CMK (cell line): ENCODE measurements at places on chromosomes 5 and 9.

GRCh38 chr5:176167800-176168199 is 70.4 kb upstream of the SIMC1 start:
- DNase-seq: no peak

GRCh38 chr5:131757830-131758519 is 38.8 kb downstream of the FNIP1 start:
- no peak for DNase-seq

GRCh38 chr5:15959370-15960164 is 220.0 kb downstream of the MARCHF11 start:
- DNase-seq: no peak

GRCh38 chr5:158378931-158379330 is 520.0 kb upstream of the CLINT1 start:
- no peak for DNase-seq

DNA sequence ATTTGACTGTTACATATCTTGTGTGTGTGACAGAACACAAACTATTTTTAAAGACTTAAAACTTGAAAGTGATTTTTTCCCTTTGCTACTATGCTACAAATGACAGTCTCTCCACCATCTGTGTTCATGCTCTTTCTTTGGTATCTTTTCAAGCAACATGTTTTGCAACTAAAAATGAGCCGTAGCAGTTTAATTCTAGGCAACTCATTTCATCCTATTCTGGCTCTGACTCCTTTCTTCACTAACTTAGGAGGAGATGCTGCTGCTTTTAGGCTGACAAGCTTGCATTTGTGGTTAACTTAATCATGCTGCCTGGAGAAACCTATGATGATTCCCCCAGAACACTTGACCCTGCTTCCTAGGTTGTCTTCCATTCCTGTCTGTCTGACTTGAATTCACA is 100.6 kb downstream of the HACD4 start:
- DNase-seq: no peak

GRCh38 chr9:92100237-92100911 is 14.8 kb downstream of the SPTLC1 start:
- no peak for DNase-seq

GRCh38 chr9:128554155-128554862 is 1.9 kb downstream of the SPTAN1 start:
- no peak for DNase-seq

DNA sequence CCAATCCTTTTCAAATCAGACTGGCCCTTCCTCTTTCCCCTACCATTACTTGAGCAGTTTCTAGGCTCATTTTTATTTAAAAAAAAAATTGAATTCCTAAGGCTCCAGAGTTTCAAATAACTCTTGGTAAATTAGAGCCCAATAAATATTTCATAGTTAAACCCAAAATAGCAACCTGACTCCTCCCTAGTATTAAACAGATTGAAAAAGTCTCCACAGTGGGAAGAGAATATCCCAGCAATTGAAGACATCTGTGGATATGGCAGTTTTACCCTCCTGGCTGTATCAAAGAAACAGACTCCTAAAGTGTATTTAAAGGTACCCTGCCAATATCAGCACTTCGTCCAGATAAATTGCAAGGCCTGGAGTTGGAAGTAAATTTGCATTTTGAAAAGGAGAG is 52.7 kb upstream of the GDNF start:
- DNase-seq: no peak

DNA sequence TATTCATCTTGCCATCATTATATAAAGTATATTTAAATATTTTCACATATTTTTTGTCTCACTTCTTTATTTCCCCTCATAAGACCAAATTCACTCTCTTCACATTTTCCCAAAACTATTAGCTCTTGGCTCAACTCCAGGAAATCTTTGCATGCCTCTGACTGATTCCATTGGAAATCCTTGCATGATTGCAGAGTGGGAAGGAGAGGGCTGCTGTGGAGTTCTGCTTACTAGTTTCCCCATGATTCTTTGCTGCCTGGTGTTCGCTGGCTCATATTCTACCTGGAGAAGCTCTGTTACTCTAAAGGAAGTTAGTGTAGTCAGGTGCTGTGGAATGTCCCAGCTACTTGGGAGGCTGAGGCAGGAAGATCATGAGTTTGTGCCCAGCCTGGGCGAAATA is 41.9 kb downstream of the LIX1 start:
- DNase-seq: no peak

- DNase-seq: no peak
Observed at GRCh38 chr5:177043958-177044357, 21.5 kb downstream of the ZNF346 start.

- no peak for DNase-seq
Observed at GRCh38 chr9:113431191-113431590, 20.6 kb downstream of the C9orf43 start.

DNA sequence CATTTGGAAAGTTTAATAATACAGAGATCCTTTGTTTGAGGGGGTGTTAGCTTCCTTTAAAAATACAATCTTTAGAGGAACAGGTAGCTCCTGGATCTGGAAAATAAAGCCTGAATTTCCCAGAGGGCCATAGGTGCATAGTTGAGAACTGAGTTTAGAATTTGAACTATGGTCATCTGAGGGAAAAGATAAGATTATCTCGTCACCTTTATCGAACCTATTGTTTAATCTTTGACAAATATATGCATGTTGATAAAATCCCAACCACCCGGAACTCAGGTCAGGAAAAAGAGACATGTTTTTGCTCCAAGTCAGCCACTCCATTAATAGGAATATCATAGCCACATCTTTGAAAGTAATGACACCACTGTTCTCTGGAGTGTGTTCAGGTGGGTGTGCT is 91.7 kb upstream of the FAM169A start:
- no peak for DNase-seq

GRCh38 chr5:178781936-178782335 is 51.5 kb upstream of the ZNF354A start:
- no peak for DNase-seq

- DNase-seq: peak; percentile 62
Observed at GRCh38 chr5:178357121-178357521, 124.5 kb upstream of the PHYKPL start.

- DNase-seq: no peak
Observed at GRCh38 chr5:169910393-169910792, 69.9 kb downstream of the INSYN2B start.

DNA sequence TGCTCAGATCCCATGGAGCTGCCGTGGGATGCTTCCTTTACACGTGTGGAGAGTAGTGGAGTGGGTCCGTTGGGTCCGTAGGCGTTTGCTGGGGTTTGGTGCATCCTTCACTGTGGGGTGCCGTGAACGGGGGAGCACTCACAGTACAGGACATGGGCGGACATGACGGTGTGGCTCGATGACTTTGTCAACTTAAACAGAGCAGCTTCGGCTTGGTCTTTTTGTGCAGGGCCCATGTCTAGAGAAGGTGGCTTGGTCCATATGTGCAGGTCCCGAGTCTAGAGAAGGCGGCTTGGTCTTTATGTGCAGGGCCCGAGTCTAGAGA is 26.4 kb upstream of the EXOC3 start:
- no peak for DNase-seq

- DNase-seq: no peak
Observed at GRCh38 chr5:61744690-61745619, 412.9 kb downstream of the ZSWIM6 start.

GRCh38 chr9:136146126-136147037 is 27.7 kb upstream of the TMEM250 start:
- DNase-seq: no peak

GRCh38 chr9:23556459-23556858 is 269.6 kb downstream of the ELAVL2 start:
- no peak for DNase-seq

DNA sequence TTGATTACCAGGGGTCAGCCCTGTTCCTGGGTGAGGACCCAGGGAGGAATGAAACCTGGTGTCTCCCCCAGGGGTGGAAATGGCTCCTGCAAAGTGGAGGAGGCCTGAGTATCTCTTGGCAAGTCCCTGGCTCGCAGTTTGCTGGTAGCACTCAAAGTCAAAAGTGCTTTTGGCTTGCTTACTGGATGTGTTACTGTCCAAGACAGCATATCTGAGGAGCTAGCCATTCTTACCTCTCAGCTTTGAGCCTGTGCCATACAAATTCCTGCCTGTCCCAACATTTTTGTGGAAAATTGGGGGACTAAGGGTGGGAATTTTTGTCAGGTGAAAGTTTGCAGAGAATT is 9.9 kb downstream of the ZNF618 start:
- no peak for DNase-seq

DNA sequence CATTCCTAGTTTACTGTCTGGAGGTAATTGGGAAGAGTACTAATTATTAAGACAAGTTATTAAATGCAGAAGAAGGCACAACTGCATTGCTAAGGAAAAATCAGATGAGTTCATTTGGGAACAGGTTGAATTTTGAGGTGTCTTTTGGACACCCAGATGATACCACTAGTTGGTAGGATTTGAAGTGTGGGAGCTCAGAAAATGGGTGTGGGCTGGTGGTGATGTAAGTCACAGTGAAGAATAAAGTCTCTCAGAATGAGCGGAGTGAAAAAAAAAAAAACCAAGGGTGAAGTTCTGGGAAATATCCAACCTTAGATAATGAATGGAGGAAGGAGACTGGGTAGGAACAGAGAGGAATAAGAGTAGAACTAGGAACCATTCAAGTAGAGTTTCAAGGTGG is 35.6 kb upstream of the MYORG start:
- DNase-seq: no peak

DNA sequence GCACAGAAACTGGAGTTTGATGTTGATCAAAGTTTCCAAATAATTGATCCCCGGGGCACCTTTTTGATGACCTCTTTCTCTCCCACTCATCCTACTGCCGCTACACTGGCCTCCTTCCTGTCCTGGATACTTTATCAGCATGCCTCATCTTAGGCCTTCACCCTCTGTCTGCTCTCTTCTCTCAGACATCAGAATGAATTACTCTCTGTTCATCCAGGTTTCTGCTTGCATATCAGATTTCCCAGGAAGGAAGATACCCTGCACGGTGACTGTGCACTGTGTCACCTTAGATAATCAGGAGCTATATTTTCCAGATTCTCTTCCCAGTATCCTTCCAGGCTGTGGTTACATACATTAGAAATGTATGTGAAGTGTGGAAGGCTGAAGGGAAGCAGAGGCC is 397.0 kb downstream of the DIRAS2 start:
- DNase-seq: no peak

- DNase-seq: no peak
Observed at GRCh38 chr5:90133941-90134340, 275.6 kb downstream of the CETN3 start.

- no peak for DNase-seq
Observed at GRCh38 chr5:139828207-139828895, 32.7 kb downstream of the PSD2 start.

GRCh38 chr5:161420521-161420920 is 126.0 kb downstream of the GABRB2 start:
- no peak for DNase-seq
